A375 (cell line): ENCODE measurements at places on chromosomes 1 and 21. TPM values are rescaled to one million over a fixed set of nuclear protein-coding genes. Genes with fewer than 3 reads are reported as not detected.

Gene STIL
- 19.9 TPM in 2 replicates for total RNA-seq

Gene S100A3
- total RNA-seq, result 13.9 and 14.8 TPM in 2 replicates

Gene ACKR1
- not detected in 2 replicates for total RNA-seq

Gene OR10J1
- not detected in 2 replicates for total RNA-seq

Gene AUNIP
- total RNA-seq, result 20.7 and 27.8 TPM in 2 replicates

Gene SPATA21
- not detected in 2 replicates for total RNA-seq

Gene PLA2G4A
- total RNA-seq, result 0.98 and 1.0 TPM in 2 replicates

Gene BSND
- total RNA-seq, result not detected in 2 replicates

Gene PYHIN1
- total RNA-seq, result not detected in 2 replicates

Gene GNG12
- 80.8 and 97.5 TPM in 2 replicates for total RNA-seq

Gene SPRR4
- total RNA-seq, result not detected in 2 replicates

Gene PPT1
- 63.9 and 69.6 TPM in 2 replicates for total RNA-seq

Gene KCNE2
- total RNA-seq, result not detected in 2 replicates

Gene TMEM82
- not detected in 2 replicates for total RNA-seq

Gene ERO1B
- total RNA-seq, result 26.0 and 35.0 TPM in 2 replicates

Gene OVAAL
- total RNA-seq, result not detected in 2 replicates

Gene CFHR1
- 0.58 and 1.1 TPM in 2 replicates for total RNA-seq

Gene NTMT2
- not detected in 2 replicates for total RNA-seq

Gene RBP7
- total RNA-seq, result not detected in 2 replicates

Gene DYNLT5
- not detected in 2 replicates for total RNA-seq
